Daoy (cell line): ENCODE measurements at places on chromosomes 13 and 19. TPM values are rescaled to one million over a fixed set of nuclear protein-coding genes. Genes with fewer than 3 reads are reported as not detected.

The PPP1R13L gene
- total RNA-seq: 3.7 and 13.4 TPM in 2 replicates

The PLPP2 gene
- total RNA-seq: 42.7 and 54.6 TPM in 2 replicates

The LSR gene
- total RNA-seq: 21.1 and 32.9 TPM in 2 replicates

The ZSCAN18 gene
- total RNA-seq: 7.7 and 8.0 TPM in 2 replicates

The SPHK2 gene
- 5.1 and 12.7 TPM in 2 replicates for total RNA-seq

The PLVAP gene
- total RNA-seq: not detected in 2 replicates

The AMH gene
- 0.51 and 2.2 TPM in 2 replicates for total RNA-seq

The XAB2 gene
- total RNA-seq: 47.3 and 48.9 TPM in 2 replicates

The ZNF784 gene
- total RNA-seq: 5.8 and 6.1 TPM in 2 replicates

The SLC35E1 gene
- total RNA-seq: 25.4 and 30.6 TPM in 2 replicates

The GFY gene
- not detected in 2 replicates for total RNA-seq

The DACH1 gene
- total RNA-seq: not detected in 2 replicates

The ERICH6B gene
- total RNA-seq: not detected in 2 replicates

The ZNF57 gene
- total RNA-seq: 5.0 TPM in 2 replicates

The CRX gene
- not detected in 2 replicates for total RNA-seq

The ZNF610 gene
- total RNA-seq: 3.8 and 6.5 TPM in 2 replicates

The IGFL2 gene
- total RNA-seq: not detected in 2 replicates

The HSPB6 gene
- total RNA-seq: 0.06 TPM in 1 of 2 replicates, not detected in the other

The PTH2 gene
- not detected in 2 replicates for total RNA-seq

The CAMSAP3 gene
- total RNA-seq: 1.4 and 1.5 TPM in 2 replicates

The FPR1 gene
- 0.74 and 2.9 TPM in 2 replicates for total RNA-seq

The LACC1 gene
- total RNA-seq: 5.2 and 8.6 TPM in 2 replicates

The ZNF443 gene
- 4.5 and 5.2 TPM in 2 replicates for total RNA-seq

The LMTK3 gene
- total RNA-seq: under 0.01 TPM in 1 of 2 replicates, not detected in the other

The FGF21 gene
- not detected in 2 replicates for total RNA-seq

The KDM4B gene
- total RNA-seq: 2.1 and 4.2 TPM in 2 replicates

The MBD3L2 gene
- total RNA-seq: not detected in 2 replicates

The ATP8B3 gene
- 1.8 TPM in 1 of 2 replicates, not detected in the other for total RNA-seq

The KLF1 gene
- not detected in 2 replicates for total RNA-seq

The KCNK6 gene
- total RNA-seq: 5.2 and 5.9 TPM in 2 replicates

The GDF15 gene
- 5.1 and 7.3 TPM in 2 replicates for total RNA-seq

The C1QTNF9B gene
- not detected in 2 replicates for total RNA-seq

The OLFM4 gene
- not detected in 2 replicates for total RNA-seq

The GPR180 gene
- total RNA-seq: 5.1 and 6.6 TPM in 2 replicates

The PGLYRP2 gene
- total RNA-seq: 0.17 TPM in 1 of 2 replicates, not detected in the other

The ZNF837 gene
- 4.2 and 5.0 TPM in 2 replicates for total RNA-seq

The GNG7 gene
- 0.23 and 0.33 TPM in 2 replicates for total RNA-seq

The ZNF382 gene
- 3.0 and 7.4 TPM in 2 replicates for total RNA-seq

The DCT gene
- 0.29 TPM in 1 of 2 replicates, not detected in the other for total RNA-seq

The CILP2 gene
- total RNA-seq: 0.40 and 1.0 TPM in 2 replicates

The SPACA4 gene
- total RNA-seq: not detected in 2 replicates

The PDE4C gene
- total RNA-seq: 0.17 TPM in 1 of 2 replicates, not detected in the other

The MISP gene
- total RNA-seq: 1.5 and 2.0 TPM in 2 replicates

The NLRP11 gene
- total RNA-seq: 4.1 and 5.1 TPM in 2 replicates

The HCST gene
- total RNA-seq: not detected in 2 replicates

The OR7D2 gene
- total RNA-seq: not detected in 2 replicates

The RFPL4AL1 gene
- total RNA-seq: 46.6 and 54.4 TPM in 2 replicates

The NMRK2 gene
- not detected in 2 replicates for total RNA-seq

The ZFP28 gene
- total RNA-seq: 3.1 and 10.8 TPM in 2 replicates

The PSG1 gene
- total RNA-seq: not detected in 2 replicates

The ACTMAP gene
- 0.51 TPM in 1 of 2 replicates, not detected in the other for total RNA-seq
